ENCODE measurements at places on chromosomes 7 and 10. TPM values are rescaled to one million over a fixed set of nuclear protein-coding genes. Genes with fewer than 3 reads are reported as not detected.

KNDC1 gene
- total RNA-seq, result 0.05 TPM

BAIAP2L1 gene
- total RNA-seq, result 0.76 TPM

HMX3 gene
- not detected for total RNA-seq

C10orf105 gene
- total RNA-seq, result not detected

GRCh38 chr7:149375234-149376008, 85.4 kb downstream of the ZNF777 start:
- no peak for DNase-seq
- no peak overlapping the region for H3K27ac ChIP-seq
- H3K4me3 ChIP-seq, result no peak overlapping the region
- peaks cover 24% of the 10 kb centered on the region for H3K36me3 ChIP-seq
- no peaks in the 10 kb centered on the region for H3K4me1 ChIP-seq

- no peak overlapping the region for H3K27ac ChIP-seq
- H3K36me3 ChIP-seq, result no peaks in the 10 kb centered on the region
- H3K4me3 ChIP-seq, result no peak overlapping the region
Observed at GRCh38 chr10:31299119-31299518, 19.9 kb upstream of the ZEB1 start.

Measured in natural killer cell treated with Interleukin-12 subunit alpha and Interleukin-12 subunit beta and Interleukin-15 and Interleukin-18, amount 100 ng/mL, for 72 hours (primary cell).